ENCODE measurements at places on chromosomes 12 and 14.

DNA sequence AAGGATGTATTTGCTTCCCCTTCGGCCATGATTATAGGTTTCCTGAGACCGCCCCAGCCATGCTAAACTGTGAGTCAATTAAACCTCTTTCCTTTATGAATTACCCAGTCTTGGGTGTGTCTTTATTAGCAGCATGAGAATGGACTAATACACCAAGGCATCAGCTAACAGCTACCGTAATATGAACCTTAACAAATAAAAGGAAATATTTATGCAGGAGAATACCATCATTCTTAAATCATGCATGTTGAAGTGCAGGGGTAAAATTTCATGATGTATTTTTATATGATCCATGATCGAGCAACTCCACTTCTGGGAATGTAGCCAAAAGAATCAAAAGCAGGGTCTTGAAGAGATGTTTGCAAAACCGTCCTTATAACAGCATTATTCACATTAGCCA, 379.0 kb downstream of the NPAS3 start:
- no peak for DNase-seq

DNA sequence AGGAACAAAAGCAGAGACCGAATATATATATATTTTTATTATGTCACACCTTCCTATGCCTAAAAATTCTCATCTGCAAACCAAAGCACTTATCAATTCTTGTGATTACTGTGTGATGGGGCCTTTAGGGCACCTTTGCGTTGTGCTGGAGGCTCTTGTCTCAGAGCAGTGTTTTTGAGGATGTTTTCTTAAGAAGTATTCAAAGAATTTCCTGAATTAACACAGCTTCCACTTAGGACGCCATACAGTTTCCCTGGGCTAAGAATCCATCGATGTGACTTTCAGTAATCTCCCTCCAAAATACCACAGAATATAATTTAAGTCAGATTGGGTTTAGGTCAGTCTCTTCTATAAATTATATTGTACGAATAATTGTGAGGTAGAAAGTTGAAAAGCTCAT, 22.0 kb upstream of the HIF1A start:
- no peak for DNase-seq

- no peak for DNase-seq
Observed at GRCh38 chr12:64028541-64028940, 184.0 kb downstream of the SRGAP1 start.

- no peak for DNase-seq
Observed at GRCh38 chr14:74155287-74155686, 70.5 kb downstream of the LIN52 start.

- DNase-seq, result no peak
Observed at GRCh38 chr14:65664436-65664835, 251.9 kb downstream of the FUT8 start.

DNA sequence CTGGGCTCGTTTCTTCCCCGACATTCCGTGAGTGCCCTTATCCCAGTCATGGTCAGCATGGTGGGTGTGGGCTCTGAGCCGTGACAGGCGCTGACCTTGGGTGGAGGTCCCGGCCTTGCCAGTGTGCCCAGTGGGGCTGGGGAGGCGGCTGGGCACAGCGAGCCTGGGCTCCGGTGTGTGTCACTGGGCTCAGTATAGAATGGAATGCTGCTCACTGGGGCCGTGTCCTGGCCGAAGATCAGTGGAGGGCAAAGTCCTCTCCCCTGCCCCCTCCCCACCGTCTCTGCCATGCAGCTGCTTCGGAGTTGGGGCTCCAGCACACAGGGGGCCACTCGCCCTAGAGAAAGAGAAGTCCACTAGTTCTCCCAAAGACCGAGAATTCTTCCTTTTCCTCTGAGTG, 164.4 kb downstream of the TSPAN9 start:
- no peak for DNase-seq

DNA sequence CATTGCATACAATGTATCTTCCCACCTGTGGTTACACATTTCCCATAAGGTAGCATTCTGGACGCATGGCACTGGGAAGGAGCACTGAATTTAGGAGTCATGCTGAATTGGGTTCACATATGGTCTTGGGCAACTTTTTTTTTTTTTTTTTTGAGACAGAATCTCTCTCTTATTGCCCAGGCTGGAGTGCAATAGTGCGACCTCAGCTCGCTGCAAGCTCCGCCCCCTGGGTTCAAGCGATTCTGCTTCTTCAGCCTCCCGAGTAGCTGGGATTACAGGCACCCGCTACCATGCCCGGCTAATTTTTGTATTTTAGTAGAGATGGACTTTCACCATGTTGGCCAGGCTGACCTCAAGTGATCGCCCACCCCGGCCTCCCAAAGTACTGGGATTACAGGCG, 13.3 kb downstream of the DIP2B start:
- no peak for DNase-seq

DNA sequence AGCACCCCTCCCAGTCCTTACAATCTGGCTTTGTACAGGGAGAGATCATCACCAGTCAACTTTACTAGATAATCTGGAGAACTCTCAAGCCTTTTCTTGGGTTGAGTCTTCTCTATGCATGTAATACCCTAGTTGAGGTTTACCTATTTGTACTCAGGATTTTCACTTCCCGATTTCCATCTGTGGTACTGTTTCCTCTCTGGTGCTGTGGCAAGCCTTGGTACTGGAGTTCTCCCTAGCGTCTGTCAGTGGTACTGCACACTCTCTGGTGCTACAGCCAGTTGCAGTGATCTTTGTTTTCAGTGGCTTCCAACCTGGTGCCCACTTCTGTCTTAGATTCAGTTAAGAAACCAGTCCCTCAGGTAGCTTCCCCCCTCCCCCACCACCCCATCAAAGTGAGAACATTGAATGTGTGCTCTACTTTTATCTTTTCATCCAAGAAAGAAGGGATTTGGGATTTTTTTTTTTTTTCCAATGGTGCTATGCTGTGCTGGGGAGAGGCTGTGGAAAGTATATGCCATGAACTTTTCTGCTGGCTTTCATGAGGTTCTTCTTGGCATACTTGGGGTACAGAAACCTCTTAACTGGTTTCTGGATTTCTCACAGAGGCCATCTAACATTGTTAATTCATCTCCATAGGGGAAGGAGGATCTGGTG, 69.4 kb upstream of the EVL start:
- DNase-seq, result peak; percentile 25
